Stimulated activated CD8-positive, alpha-beta memory T cell treated with anti-CD3 and anti-CD28 coated beads, Interleukin-2, amount 100 ng/mL, for 48 hours (primary cell): ENCODE measurements at places on chromosomes 11 and 22.

DNA sequence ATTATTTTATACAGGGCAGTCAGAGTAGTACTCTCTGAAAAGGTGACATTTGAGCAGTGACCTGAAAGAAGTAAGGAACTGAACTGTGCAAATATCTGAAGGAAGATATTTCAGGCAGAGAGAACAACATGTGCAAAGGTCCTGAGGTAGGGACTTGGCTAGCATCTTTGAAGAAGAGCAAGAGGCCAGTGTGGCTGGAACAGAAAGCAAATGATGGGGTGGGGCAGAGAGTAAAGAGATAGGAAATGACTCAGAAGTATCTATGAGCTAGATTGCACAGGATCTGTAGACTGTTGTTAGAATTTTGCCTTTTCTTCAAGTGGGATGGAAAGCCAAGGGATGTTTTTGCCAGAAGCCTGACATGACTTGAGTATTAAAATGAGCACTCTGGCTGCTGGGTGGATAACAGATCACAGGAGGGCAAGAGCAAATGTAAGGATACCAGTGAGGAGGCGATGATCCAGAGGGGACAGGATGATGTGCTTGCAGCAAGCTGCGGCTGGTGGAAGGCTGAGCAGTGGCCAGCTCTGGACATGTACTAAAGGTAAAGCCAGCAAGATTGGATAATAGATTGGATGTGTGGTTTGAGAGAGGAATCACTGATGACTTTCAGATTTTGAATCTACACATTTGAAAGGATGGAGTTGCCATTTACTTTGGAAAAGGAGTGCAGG is 33.2 kb upstream of the TTC12 start:
- DNase-seq: no peak

DNA sequence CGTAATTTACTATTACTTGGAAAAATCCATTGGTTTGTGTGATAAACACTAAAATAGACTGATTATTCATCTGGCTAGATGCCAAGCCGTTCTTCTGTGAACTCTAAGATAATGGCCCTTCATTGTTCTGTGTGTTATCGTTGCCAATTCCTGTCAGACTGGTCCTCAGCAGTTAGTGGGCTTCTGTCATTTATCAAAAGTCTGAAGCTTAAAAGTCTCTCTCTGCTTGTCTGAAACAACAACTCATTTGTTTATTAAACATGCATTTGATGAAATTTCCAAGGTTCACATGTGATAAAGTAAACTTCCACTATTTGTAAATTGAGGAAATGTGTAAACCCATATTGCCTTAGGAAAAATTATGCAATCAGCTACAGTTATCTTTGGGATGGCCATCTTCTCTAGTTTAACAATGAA is 21.1 kb upstream of the RDX start:
- no peak for DNase-seq

DNA sequence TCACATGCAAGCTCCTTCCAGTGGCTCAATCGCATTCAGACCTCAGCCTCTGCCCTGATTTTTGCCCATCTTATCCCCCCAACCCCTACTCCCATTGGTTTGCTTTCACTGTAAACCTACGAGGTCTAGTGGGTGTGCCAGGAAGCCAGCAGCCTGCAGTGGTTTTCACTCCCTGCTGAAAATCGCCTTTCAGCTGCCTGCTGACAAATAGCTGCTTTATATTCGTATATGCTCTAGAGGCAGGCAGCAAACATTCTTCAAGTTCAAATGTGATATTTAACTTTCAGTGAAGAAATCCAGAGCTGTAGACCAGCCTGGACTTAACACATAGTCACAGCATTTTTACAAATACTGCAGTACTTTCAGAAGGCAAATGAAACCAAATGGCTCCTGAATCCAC is 92.8 kb upstream of the APOA1 start:
- no peak for DNase-seq

- no peak for DNase-seq
These were observed 19.3 kb downstream of the HPS4 start for GRCh38 chr22:26464312-26464711.

GRCh38 chr11:96110302-96110701 is 186.4 kb upstream of the MTMR2 start:
- no peak for DNase-seq

DNA sequence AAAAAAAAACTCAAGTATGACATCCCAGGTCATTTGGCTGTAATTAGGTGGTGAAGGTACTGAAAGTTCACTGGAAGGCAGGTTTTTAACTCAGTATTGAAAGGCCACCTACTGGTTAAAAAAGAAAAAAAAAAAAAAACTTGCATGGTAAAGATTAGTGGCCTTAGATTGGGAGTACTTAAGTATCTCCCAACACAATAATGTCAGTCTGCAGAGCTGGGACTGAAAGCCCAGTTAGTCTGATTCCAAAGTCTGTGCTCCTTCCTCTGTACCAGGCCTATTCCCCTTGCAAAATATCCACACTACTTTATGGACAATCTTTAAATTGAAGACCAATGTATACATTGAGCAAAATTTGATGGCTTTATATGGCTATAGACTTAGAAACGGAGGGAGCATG is 85.5 kb downstream of the NOX4 start:
- DNase-seq: no peak

DNA sequence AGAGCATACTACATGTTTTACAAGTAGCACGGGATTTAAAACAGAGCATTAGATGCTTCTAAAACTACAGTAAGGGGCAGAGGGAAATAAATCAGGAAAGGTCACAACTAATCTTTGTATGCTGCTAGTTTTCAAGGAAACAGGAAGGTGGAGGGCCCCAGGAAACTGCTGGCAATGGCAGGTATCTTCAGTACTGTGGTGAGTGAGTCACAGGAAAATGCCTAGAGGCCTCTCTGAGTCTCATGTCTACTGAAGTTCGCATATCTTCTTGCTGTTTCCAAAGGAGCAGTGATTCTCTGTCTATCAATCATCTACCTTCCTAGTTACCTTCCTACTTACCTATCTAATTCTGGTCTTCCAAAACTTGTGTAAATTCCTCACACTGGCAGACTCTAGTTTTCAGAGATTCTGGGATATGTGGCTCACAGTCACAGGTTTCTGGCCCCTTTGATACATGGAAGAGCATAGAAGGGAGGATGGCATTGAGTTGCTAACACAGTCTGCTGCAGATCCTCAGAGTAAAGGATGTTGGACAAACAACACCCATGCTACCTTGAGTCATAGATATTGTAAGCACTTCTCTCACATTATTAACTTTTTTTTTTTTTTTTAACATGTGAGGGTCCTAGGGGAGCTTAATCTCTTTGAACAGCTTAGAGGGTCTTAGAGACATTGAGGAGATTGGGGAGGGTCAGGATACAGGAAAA is 58.8 kb upstream of the SYN3 start:
- DNase-seq: no peak
